ENCODE measurements at places on chromosomes 6 and 20.
A peak's percentile ranks its signal among the peaks of the same experiment; 100 is the strongest.

GRCh38 chr6:37137201-37138090 lies 32.5 kb upstream of the PIM1 start:
- DNase-seq: peak; percentile 84

DNA sequence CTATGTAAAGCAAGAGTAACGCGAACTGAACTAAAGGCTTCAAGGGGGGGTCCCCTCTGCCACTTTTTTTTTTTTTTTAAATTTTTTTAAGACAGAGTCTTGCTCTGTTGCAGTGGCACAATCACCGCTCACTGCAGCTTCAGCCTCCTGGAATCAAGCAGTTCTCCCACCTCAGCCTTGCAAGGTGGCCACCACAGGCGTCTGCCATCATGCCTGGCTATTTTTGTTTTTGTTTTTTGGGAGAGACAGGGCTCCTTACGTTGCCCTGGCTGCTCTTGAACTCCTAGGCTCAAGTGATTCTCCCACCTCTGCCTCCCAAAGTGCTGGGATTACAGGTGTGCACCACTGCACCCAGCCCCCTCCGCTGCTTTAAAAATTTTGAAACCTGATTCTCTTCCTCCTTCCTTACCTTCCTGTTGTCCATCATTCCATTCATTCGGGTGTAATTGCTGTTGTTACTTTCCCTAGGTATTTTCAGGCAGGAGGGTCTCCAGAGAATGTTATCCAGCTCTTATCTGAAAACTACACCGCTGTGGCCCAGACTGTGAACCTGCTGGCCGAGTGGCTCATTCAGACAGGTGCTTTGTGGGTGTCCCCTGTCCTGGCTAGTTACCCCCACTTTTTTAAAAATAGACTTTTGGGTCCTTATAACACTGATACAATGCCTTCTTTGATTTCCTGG lies 5.4 kb downstream of the NELFCD start:
- no peak for DNase-seq

- DNase-seq: peak; percentile 82
These were observed 616 bp downstream of the TUBB start for GRCh38 chr6:30720738-30721197.

GRCh38 chr6:151690303-151690702 lies 117.2 kb upstream of the ESR1 start:
- no peak for DNase-seq

GRCh38 chr6:99350573-99350972 lies 1.1 kb upstream of the FAXC start:
- DNase-seq: no peak

GRCh38 chr20:10837901-10838300 lies 164.1 kb upstream of the JAG1 start:
- DNase-seq: no peak

DNA sequence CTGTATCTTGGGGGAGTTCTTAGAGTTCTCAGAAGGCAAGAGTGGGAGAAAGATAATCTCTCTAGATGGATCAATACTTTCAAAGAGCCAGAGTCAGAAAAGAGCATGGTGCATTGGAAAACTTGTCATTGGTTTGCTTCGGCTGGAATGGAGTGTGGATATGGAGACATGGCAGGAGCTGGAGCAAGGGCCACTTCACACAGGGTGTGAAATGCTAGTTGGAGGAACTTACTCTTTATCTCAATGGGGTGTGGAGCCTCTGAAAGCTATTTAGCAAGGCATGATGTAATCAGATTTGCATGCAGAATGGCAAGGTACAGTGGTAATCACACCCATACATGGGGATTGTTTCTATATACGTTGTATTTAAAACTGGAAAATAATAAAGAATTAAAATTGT lies 31.5 kb upstream of the PAQR8 start:
- no peak for DNase-seq

GRCh38 chr6:130829333-130829910 lies 2.2 kb downstream of the SMLR1 start:
- no peak for DNase-seq

DNA sequence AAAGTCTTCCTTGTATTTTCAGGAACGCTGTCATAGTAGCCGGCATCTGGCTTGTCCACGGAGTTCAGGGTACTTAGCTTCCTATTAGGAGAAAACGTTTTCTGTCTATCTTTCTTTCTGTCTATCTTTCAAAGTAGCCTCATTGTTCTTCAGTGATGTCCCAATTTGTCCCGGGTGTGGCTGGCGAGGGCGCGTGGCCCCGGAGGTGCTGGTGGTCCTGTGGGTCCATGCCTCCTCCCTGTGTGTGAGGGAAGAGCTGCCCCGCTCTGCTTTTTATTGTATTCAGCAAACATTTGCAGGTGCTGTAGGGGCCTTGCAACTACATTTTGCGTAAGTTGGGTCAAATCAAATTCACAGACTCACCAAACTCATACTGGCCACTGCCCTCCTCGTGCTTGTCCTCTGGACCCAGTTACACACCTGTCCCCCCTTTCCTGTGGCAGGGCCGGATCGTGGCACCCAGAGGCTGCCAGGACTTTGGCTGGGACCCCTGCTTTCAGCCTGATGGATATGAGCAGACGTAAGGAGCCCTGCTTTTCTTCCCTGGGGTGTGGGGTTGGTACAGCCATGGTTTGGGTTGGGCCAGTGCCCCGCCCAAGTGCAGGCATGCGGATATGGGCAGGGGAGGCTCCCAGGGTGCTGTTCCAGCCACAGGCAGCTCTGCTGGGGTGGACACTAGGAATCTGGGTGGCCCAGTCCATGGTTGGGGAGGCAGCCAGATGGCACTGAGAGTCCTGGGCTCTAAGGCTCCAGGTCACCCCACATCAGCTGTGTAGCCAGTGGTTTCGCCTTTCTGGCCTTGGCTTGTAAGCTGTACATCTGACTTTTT lies 12.3 kb downstream of the ITPA start:
- DNase-seq: no peak

- DNase-seq: no peak
These were observed 1.9 kb downstream of the MAPK14 start for GRCh38 chr6:36029464-36029863.

DNA sequence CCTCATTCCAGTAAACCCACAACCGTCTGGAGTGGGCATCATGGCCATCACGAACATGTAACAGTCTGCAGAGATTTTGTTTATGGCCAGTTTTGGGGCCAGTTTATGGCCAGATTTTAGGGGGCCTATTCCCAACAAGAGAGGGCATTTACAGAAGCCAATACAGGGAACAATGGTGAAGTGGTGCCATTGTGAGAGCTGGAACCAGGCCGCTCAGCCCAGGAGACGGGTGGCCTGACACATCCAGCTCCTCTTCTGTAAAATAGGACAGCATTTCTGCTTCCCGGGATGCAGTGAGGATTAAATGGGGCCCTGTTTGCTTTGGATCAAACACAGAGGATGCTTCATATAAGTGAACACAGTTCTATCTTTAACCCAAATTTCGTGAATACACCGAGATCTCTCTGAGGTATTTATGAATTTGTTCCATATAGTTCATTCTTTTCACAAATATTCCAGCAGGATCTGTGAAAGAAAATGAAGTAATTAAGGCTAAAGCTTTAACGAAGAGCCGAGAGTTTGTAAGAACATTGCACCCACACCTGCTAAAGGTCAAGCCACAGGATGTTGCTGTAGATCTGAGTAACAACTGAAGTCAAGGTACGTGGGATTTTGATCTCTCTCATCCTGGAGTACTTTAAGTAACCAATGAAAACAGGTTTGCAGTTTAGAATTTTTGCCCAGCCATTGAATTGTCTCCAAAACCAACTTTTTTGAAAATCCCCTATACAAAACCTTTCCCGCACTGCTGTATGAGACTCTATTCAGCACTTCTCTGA lies 14.5 kb upstream of the SIRPG start:
- no peak for DNase-seq

GRCh38 chr20:33103556-33103955 lies 24.1 kb downstream of the BPIFB4 start:
- no peak for DNase-seq

GRCh38 chr6:70667711-70668498 lies at the start of gene SMAP1:
SMAP1 (plus strand) TSS chr6:70667883; CDS start chr6:70668024, 141 bp downstream.
- DNase-seq: peak; percentile 96

DNA sequence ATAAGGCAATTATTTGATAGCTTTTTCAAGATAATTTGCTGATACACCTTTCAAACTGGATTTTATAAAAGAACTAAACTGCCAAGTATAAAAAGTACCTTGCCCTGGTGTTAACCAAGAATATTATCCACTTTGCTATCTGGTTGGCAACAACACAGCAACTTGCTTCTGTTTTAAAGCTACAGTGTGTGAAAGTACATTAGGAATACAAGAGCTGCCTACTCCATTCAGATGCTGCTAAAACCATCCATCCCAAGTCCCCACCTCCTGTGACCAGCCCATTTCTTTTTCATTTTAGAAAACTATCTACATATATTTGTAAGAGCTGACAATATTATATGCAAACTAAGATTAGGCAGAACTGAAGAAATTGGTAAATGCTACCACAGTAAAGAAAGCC lies 12.8 kb downstream of the CLDN20 start:
- no peak for DNase-seq

DNA sequence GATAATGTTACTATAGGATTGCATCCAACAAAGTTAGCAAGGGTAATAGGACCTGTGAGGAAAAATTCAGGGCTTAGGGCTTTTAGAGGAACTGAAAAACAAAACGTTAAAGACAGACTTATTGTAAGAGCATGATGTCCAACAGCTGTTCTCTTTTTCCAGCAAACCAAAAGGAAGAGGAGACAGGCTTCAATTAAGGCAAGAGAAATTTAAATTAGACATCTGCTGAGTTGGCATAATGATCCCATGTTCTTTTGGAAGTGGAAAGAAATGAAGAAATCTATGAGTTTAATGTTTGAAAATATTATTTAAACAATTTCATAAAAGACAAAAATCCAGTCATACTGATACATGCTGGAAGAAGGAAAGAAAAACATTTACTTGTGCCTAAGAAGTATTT lies 95.7 kb upstream of the HMGCLL1 start:
- DNase-seq: no peak
